ENCODE measurements at places on chromosomes 11 and 22. TPM values are rescaled to one million over a fixed set of nuclear protein-coding genes. Genes with fewer than 3 reads are reported as not detected.
A peak's percentile ranks its signal among the peaks of the same experiment; 100 is the strongest.

DNA sequence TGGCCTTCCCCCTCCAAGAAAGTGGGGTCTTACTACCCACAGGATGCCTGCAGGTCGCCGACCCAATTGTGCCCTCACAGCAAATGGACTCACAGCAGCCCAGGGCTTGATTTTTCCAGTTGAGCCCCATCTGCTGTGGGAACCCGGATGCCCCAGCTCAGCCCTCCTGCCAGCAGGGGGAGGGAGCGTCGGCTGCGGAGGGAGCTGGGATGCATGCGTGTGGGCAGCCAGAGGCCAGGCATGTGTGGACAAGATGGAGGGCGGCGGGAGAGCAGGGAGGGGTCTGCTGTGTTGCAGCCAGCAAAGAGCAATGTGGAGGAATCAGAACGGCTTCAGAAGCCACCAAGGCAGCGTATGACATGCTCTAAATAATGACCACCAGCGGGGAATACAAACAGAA, 41.0 kb upstream of the EIF3D start:
- H3K27me3 ChIP-seq, result no peaks in the 10 kb centered on the region
- peaks cover 19% of the 10 kb centered on the region for H3K4me1 ChIP-seq
- DNase-seq, result peak; percentile 33
- H3K27ac ChIP-seq, result peak overlapping the region; percentile 19

DNA sequence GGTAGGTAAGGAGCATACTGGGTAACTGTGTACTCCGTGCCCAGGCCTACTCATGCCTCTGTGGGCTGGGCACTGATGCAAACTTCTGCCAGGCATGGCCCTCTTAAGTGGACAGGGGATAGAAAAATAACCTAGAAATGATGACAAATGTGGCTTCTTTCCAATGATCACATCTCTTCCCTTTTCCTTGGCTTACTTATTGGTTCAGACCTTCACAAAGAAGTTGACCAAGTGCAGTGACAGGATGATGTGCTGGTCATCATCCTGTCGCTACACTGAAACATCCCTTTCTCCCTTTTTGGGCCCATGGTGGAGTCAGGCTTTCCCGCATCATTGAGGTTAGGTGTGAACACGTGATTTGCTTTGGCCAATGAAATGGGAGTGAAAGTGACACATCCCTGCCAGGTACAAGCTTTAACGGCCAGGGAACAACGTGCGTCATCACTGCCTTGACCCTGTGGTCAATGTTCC, 31.8 kb upstream of the APOBEC3A start:
- H3K27me3 ChIP-seq, result no peaks in the 10 kb centered on the region
- no peak overlapping the region for H3K27ac ChIP-seq
- H3K4me3 ChIP-seq, result no peak overlapping the region
- no peak for DNase-seq

- no peaks in the 10 kb centered on the region for H3K27me3 ChIP-seq
- H3K36me3 ChIP-seq, result no peaks in the 10 kb centered on the region
- peaks cover 37% of the 10 kb centered on the region for H3K4me1 ChIP-seq
- DNase-seq, result no peak
- no peak overlapping the region for H3K27ac ChIP-seq
- H3K4me3 ChIP-seq, result no peak overlapping the region
These were observed 9.0 kb downstream of the SYT12 start for GRCh38 chr11:67031791-67032561.

- no peak overlapping the region for H3K4me3 ChIP-seq
- peaks cover 4% of the 10 kb centered on the region for H3K4me1 ChIP-seq
- H3K36me3 ChIP-seq, result no peaks in the 10 kb centered on the region
- no peak for DNase-seq
- H3K27me3 ChIP-seq, result no peaks in the 10 kb centered on the region
These were observed 36.8 kb downstream of the TBX1 start for GRCh38 chr22:19797086-19798002.

- no peak for DNase-seq
- peaks cover 66% of the 10 kb centered on the region for H3K27me3 ChIP-seq
- H3K4me1 ChIP-seq, result no peaks in the 10 kb centered on the region
- no peak overlapping the region for H3K27ac ChIP-seq
These were observed 113.9 kb downstream of the ARL14EP start for GRCh38 chr11:30436801-30437200.

DNA sequence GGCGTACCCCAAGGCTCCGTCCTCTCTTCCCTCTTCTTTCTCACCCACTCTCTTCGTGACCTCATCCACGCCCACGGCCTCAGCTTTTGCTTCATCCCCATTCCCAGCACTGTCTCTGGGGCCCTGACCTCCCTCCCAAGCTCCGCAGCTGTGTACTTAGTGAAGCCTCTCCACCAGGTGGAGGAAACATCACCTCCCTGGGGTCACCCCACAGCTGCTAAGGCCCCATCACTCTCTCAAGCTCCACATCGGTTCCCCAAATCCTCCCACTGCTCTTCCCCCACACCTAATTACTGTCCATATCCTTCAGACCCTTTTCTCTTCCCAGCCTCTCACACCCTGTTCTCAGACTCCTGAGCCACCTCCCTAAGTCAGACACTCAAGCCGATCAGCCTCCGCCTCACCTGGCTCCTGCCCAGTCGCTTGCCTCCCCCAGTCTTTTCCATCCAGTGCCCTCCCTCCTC, 7.9 kb upstream of the SYT7 start:
- peak overlapping the region; percentile 57 for H3K4me3 ChIP-seq
- no peaks in the 10 kb centered on the region for H3K36me3 ChIP-seq
- peaks cover 44% of the 10 kb centered on the region for H3K4me1 ChIP-seq
- DNase-seq, result no peak

DNA sequence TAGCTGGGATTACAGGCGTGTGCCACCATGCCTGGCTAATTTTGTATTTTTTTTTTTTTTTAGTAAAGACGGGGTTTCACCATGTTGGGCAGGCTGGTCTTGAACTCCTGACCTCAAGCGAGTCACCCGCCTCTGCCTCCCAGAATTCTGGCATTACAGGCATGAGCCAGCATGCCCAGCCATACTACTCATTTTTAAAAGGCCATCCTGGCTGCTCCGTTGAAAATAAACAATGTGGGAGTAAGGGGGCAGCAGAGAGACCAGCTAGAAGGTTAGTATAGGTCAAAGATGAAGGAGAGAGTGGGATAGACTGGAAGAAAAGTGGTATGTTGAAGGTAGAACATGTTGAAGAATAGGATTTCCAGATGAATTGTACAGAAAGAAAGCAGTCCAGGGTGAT, 17.6 kb upstream of the LIN7C start:
- H3K4me3 ChIP-seq, result no peak overlapping the region
- peak; percentile 35 for DNase-seq
- H3K27ac ChIP-seq, result no peak overlapping the region
- H3K27me3 ChIP-seq, result no peaks in the 10 kb centered on the region

- peak overlapping the region; percentile 85 for H3K4me3 ChIP-seq
- peaks cover 59% of the 10 kb centered on the region for H3K4me1 ChIP-seq
- H3K27me3 ChIP-seq, result no peaks in the 10 kb centered on the region
- peak overlapping the region; percentile 83 for H3K27ac ChIP-seq
These were observed 1.2 kb downstream of the CDC42EP2 start for GRCh38 chr11:65315866-65316226.

DNA sequence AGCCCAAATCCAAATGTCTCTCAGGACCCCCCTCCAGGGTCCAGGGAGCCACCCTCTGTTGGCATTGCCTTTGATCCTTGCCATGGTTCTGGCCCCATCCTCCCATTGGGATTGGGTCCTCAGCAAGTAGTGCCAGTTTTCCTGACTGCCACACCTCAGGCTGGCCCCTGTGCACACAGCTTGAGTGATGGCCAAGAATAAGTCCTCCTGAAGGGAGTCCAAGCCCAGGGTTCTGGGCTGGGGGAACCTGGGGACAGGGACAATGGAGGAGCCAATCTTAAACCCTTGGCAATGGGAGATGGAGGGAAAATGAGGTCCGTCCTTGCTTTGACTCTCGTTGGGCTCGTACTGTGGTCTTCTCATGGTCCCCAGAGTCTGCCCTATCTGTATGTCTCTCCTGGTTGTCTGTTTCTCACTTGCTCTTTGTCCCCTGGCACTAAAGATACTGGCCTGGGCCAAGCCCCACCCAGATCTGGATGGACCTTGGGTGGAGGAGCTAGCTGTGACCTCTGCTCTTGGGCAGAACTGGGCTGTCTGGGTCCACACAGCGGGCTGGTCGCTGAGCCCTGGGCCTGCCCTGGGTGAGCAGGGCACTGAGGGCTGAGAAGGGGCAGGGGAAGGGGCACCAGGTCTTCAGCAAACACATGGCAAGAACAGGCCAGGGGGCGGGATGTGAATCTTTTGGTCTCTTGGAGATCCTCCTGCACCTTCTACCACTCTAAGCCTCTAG, 2.9 kb downstream of the SOX10 start:
- H3K4me3 ChIP-seq, result no peak overlapping the region
- no peaks in the 10 kb centered on the region for H3K4me1 ChIP-seq
- H3K36me3 ChIP-seq, result no peaks in the 10 kb centered on the region

DNA sequence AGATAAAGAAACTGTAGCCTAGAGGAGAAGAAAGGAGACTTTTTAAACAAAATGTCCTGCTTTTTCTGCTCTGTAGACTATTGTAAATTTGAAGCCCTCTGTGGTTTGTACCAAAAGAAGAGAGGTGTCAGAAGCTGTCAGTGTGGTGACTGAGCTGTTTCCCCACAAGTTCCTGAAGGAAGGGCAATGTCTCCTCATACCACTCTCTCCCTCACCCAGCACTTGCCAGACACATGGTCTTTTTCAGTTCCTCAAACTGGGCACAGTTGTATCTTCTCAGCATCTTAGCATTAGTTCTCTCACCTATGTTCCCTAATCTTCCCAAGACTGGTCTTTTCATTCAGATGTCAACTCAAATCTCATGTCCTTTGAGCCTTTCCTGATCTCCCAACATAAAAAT, 4.3 kb downstream of the BCO2 start:
- no peak overlapping the region for H3K27ac ChIP-seq
- peaks cover 3% of the 10 kb centered on the region for H3K4me1 ChIP-seq
- H3K36me3 ChIP-seq, result no peaks in the 10 kb centered on the region
- H3K4me3 ChIP-seq, result no peak overlapping the region
- DNase-seq, result no peak
- H3K27me3 ChIP-seq, result no peaks in the 10 kb centered on the region

DNA sequence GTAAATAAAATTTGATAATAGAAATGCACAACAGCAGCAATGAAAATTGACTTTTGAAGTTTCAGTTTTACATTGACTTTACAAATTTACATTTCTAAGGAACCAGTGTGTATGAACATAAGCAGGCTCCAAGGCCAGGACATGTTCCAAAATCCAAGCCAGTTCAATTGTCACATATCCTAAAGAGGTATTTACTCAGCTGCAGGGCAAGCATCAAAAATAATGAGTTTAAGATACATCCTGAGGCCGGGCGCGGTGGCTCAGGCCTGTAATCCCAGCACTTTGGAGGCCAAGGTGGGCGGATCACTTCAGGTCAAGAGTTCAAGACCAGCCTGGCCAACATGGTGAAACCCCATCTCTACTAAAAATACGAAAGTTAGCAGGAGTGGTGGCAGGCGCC, 39.0 kb upstream of the AKIP1 start:
- no peak overlapping the region for H3K4me3 ChIP-seq
- H3K27ac ChIP-seq, result no peak overlapping the region
- no peaks in the 10 kb centered on the region for H3K36me3 ChIP-seq
- no peak for DNase-seq
- no peaks in the 10 kb centered on the region for H3K27me3 ChIP-seq
- peaks cover 8% of the 10 kb centered on the region for H3K4me1 ChIP-seq

GRCh38 chr11:112320668-112321067, 60.0 kb upstream of the PLET1 start:
- H3K27me3 ChIP-seq, result no peaks in the 10 kb centered on the region
- H3K4me1 ChIP-seq, result peaks cover 25% of the 10 kb centered on the region
- H3K4me3 ChIP-seq, result no peak overlapping the region
- H3K27ac ChIP-seq, result no peak overlapping the region
- no peaks in the 10 kb centered on the region for H3K36me3 ChIP-seq

DNA sequence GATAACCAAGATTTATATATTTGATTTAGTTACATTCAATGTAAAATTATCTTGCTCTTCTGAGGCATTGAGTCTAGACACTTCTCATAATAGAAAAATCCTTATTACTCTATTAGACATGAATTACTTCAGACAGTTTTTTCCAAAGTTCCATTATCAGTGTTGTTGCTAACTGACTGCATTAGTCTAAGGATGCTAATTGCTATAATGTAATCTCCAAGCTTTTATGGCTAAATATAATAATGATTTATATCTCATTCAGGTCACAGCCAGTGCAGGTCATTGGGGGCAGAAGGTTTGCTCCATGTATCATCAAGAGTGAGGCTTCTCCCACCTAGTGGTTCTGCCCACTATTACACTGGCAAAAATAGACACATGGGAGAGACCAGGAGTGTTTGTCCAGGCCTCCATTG, 377.2 kb upstream of the DDI1 start:
- no peaks in the 10 kb centered on the region for H3K36me3 ChIP-seq
- no peaks in the 10 kb centered on the region for H3K27me3 ChIP-seq
- no peak overlapping the region for H3K4me3 ChIP-seq
- H3K27ac ChIP-seq, result no peak overlapping the region
- DNase-seq, result peak; percentile 15

GRCh38 chr11:123543797-123544196, 110.6 kb downstream of the SCN3B start:
- H3K36me3 ChIP-seq, result no peaks in the 10 kb centered on the region
- DNase-seq, result peak; percentile 7
- H3K27ac ChIP-seq, result no peak overlapping the region
- H3K4me3 ChIP-seq, result no peak overlapping the region

- H3K27me3 ChIP-seq, result peaks cover 36% of the 10 kb centered on the region
- H3K27ac ChIP-seq, result no peak overlapping the region
- no peak overlapping the region for H3K4me3 ChIP-seq
- H3K4me1 ChIP-seq, result no peaks in the 10 kb centered on the region
- no peak for DNase-seq
These were observed 162.4 kb downstream of the SOX6 start for GRCh38 chr11:16193897-16194381.

DNA sequence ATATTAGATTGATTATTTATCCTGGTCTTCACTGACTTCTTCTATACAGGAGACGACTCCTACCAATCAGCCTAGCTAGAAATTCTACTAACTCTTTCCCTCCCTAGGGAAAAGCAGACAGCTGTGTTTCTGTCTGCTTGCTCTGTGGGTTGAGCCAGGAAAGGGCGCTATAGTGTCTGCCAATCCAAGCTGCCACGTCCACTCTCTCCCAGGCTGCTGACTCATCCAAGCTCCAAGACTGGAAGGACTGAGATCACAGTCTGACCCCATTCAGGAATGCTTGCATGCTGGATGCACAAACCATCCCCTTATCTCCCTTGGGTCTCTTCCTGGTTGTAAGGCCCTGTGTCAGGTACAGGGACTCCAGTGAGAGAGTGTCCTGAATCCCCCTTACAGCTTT, 955.6 kb downstream of the OPCML start:
- no peak for DNase-seq
- H3K4me1 ChIP-seq, result no peaks in the 10 kb centered on the region
- no peaks in the 10 kb centered on the region for H3K27me3 ChIP-seq
- H3K4me3 ChIP-seq, result no peak overlapping the region
- no peak overlapping the region for H3K27ac ChIP-seq

Gene JRKL
- total RNA-seq, result 6.7 TPM

Gene PLEKHB1
- total RNA-seq, result 22.9 TPM

Gene PRG3
- total RNA-seq, result not detected

Gene C11orf68
- 49.8 TPM for total RNA-seq

Gene GAB4
- total RNA-seq, result not detected

Gene JAM3
- total RNA-seq, result 0.25 TPM

Gene MAML2
- 2.6 TPM for total RNA-seq

Gene ZBTB16
- total RNA-seq, result 0.30 TPM

Gene TRIM49
- total RNA-seq, result not detected

Gene SCN2B
- not detected for total RNA-seq

Gene C1QTNF5
- total RNA-seq, result not detected

All from HCT116 (cell line).